ENCODE measurements at places on chromosomes 5 and 9.

DNA sequence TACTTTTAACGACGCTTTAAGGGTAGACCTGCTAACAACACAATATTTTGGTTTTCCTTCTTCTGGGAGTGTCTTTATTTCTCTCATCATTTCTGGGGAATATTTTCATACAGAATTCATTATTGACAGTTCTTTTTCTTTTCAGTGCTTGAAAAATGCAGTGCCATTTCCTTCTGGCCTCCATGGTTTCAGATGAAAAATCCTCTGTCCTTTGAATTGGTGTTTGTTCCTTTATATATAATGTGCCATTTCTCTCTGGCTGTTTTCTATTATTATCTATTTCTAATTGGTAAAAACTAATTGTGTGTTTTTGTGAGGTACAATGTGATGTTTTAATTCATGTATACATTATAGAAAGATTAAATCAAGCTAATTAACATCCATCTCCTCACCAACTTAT is 194.3 kb upstream of the S1PR3 start:
- no peak for DNase-seq

GRCh38 chr9:93061260-93061751 is 2.8 kb downstream of the SUSD3 start:
- DNase-seq, result no peak

GRCh38 chr5:1823381-1824034 is 22.3 kb downstream of the NDUFS6 start:
- no peak for DNase-seq

DNA sequence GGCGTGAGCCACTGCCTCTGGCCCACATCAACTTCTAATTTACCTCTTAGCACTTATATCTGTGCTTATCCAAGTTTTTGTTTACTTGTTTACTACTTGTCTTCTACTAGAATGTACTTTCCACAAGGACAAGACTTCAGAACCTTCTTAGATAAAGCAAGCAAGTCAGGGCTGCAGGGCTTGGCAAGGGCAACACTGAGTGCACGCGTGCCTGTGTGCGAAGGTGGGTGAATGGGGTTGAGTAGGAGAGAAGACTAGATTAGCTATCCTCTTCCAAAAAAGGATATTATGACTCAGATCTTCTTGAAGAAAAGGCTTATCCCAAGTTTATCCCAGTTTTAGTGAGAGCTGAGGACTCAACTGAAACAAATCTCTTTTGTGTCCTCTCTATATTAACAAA is 19.3 kb downstream of the AK3 start:
- DNase-seq, result no peak

DNA sequence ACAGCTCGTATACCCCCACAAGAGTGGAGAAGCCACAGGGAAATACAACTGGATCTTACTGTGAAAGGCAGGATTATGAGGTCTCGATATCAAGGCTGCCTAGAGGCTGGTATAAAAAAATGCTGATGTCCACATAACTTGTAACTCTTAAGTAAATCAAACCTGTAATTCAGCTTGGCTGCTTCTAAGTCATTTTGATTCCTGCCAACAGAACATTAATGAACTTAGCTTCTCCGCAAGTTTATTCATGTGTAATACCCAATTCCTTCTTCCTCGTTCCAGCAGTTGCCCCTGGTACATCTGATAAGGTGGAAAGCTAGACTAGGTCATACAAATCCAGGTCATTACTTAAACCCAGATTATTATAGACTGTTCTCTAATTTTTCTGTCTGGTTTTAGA is 16.4 kb upstream of the SMIM15 start:
- DNase-seq, result no peak

GRCh38 chr9:89330513-89330912 is 12.2 kb downstream of the SECISBP2 start:
- DNase-seq, result no peak

DNA sequence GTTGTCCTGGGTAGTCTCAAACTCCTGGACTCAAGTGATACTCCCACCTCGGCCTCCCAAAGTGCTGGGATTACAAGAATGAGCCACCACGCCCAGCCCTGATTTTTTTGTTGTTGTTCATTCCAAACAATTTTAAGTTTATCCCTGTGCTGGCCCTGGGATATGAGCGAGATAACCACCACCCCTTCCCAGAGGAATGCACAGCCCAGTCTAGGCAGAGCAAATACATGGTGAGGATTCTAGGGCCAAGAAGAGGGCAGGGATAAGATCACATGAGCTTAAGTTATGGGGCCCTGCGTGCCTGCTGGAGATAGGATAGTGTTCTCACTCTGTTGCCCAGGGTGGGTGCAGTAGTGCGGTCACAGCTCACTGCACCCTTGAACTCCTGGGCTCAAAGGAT is 21.0 kb upstream of the TOR1B start:
- no peak for DNase-seq

- no peak for DNase-seq
Measured at GRCh38 chr5:123916345-123917121, 404.6 kb downstream of the CSNK1G3 start.

GRCh38 chr9:130666393-130667119 is 2.2 kb downstream of the PRDM12 start:
- DNase-seq, result no peak

GRCh38 chr9:100277166-100277979 is 75.4 kb downstream of the TEX10 start:
- DNase-seq, result no peak

DNA sequence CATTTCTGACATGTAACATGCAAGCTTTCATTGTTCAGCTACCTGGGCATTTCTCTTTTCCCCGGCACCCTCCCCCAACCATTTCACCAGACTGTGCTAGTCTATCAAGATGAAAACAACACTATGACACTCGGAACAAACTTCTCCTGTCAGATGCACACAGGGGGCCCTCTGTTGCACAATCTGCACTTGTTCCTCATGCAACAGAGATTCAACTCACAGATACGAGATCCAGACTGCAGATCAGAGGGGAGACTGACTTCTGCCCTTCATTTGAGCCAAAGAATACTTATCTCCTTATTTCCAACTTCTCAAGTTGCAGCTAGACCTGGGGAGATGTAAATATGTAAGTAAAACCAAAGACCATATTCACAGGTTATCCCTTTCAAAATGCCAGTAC is 15.7 kb upstream of the FST start:
- DNase-seq, result no peak

- DNase-seq, result no peak
Measured at GRCh38 chr9:83327750-83328622, 210.2 kb downstream of the FRMD3 start.

GRCh38 chr5:172361566-172362238 is 78.1 kb upstream of the UBTD2 start:
- no peak for DNase-seq

DNA sequence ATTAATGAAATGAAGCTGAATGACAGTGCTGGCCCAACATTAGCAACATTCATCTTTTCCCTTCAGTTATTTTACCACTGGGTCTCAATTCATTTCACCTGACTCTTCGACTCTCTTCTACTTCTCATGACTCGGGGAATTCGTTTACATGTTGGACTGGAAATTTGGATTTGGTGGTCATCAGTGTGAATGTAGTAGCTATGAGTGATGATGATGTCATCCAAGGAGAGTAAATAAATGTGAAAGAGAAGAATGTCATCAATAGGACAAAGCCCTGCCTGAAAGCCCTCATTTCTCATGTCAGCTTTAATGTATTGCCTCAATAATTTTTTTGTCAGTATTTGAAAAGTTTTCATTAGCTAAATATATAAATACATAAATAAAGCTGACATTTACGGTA is 21.9 kb upstream of the CFAP95 start:
- DNase-seq, result no peak

GRCh38 chr5:131863700-131864099 is 66.9 kb upstream of the FNIP1 start:
- no peak for DNase-seq

DNA sequence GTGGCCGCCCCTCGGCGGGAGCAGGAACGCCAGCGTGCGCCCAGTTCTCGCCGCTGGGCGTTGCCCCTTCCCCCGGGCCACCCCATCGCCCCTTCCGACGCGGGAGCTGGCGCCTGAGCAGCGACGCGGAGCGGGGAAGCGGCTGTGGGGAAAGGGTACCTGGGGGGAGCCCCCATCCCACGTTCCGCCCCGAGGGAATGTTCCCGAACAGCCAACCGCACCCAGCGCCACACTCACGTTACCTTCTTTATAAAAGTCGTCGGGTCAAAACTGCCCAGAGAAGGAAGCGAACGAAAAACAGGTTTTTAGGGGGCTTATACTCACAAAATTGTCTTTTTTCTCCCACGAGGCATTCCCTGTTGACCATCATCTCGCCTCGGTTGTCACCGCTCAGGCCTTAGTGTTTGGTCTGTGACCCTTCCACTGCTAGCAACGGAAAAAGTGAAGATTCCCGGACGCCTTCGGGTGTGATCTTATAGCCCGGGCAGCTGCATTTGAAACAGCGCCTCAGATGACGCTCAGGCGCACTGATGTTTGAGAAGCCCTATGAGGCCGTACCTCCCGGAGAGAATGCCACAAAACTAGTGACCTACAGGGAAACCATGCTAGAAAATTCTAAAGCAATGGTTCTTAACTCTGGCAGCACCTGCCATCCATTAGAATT is 475 bp upstream of the GOLM1 start:
- no peak for DNase-seq

- DNase-seq, result no peak
Measured at GRCh38 chr5:439636-440035, 3.3 kb upstream of the EXOC3 start.

DNA sequence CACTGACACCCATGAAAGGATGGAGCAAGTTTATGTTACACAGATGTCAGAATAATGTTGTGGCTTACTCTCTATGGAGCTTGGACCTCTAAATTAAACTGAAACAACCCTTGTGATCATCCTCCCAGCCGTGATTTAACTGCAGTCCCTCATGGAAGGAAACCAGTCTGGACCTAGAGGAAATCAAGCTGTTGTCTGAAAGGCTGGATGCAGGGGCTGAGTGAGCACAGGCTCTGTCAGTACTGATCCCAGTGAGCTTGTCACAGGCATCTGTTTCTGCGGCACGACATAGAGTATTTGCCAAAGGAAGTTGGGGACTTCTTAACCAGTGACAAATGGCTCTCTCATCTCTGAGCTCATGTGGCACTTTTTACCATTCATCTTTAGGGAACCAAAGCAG is 282.9 kb upstream of the MAP3K1 start:
- DNase-seq, result no peak

GRCh38 chr9:71985297-71985911 is 74.0 kb downstream of the C9orf85 start:
- no peak for DNase-seq

DNA sequence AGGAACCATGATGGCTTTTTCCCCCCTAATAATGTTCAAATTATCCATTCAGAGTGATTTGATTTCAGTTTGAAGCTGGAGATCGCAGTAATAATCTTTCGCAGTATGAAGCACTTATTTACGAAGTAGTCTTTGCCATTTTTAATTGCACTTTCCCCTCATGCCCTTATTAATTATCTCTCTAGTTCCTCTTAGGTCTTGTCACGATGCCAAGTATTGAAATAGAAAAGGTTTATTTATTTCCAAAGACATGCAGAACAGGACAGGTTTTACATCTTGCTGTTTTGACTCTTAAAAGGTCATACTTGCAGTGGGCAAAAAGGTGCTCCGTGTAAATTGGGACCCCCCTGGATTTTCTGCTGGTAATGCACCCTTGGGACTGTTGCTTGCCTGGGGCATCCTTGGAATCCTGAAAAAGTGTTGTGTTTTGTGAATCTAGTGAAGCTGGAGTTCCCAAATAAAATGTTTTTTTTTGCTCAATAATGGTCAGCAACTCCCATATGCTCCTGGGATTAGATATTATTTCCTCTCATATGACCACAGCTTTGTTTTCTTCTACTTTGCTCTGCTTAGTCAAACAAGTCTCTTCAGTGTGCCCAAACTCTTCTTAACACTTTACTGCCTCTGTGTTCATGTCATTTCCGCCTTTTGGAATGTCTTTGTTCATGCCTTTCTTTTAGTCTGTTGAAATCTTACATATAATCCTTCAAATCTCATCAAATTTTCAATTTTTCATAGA is 278.3 kb downstream of the TMEM38B start:
- no peak for DNase-seq

- DNase-seq, result no peak
Measured at GRCh38 chr9:128078504-128079434, 10.7 kb downstream of the SLC25A25 start.

DNA sequence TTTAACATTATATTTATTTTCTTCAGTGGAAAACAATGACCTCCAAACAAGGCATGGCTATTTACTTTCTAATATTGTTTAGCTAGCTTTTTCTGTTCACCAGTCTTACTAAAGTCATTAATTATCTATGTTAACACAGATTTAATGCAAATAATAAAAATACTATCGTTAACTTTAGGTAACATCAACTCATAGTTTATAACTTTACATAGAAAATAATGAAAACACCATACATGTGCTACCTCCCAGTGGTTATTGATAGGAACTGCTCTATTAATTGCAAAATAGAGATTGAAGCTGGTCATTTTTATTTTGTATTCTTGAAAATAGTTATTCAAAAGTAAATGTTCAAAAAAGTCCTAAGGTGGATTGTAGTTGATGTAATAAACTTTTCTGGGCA is 78.3 kb upstream of the HCN1 start:
- no peak for DNase-seq

DNA sequence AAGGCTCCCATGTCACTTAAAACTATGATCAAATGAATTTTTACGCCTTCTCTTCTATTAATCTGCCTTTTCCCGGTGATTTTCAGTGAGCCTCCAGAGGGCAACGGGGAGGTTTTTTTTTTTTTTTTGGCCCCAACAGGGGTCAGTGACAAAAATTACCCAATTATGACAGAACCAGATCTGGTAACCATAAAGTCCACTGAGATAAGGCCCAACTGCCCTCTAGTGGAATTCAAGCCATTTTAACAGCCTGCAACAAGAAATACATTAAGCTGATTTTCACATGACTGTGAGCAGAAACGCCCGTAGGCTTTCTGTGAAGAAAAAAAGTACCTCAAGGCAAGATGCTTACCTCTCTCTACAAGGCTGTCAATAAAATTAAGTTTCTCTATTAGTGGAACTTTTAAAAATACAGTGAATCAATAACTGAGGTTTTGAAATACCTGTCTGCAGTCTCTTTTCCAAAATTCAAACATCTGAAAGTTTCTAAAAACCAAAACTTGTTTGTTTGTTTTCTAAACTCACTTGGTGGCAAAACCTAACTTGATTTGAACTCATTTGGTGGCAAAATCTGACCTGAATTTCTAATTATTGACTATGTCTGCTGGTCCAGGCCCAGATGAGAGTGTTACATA is 49.7 kb upstream of the FST start:
- no peak for DNase-seq

GRCh38 chr9:124303762-124304161 is 46.0 kb downstream of the NEK6 start:
- no peak for DNase-seq

DNA sequence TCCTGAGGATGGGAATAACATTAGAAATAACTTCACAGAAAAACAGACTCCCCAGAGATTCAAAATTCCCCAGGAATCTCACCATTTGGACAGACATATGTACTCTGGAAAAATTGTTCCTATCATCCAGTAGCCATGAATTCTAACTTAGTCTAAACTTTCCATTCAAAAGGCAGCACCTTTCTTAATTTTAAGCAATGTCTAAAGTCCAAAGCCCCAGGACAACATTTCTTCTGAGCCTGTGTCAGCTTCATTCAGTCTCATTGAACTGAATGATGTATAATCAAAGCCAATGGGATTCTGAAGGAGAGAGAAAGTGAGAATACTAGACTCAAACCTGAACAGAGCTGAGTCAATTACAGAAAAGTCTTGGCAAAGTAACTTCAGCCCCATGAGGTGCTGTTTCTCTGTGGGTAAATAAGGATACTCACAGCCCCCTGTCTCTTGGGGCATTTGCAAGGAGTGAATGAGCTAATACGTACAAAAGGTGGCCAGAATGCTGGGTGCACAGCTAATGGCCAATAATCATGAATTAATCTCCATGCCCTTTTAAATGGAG is 140.6 kb downstream of the SEMA5A start:
- no peak for DNase-seq
